ENCODE measurements at places on chromosomes 5 and 9. TPM values are rescaled to one million over a fixed set of nuclear protein-coding genes. Genes with fewer than 3 reads are reported as not detected.

The PCDH12 gene
- 6.4 TPM for total RNA-seq

The MEIKIN gene
- not detected for total RNA-seq

The PCDHB9 gene
- total RNA-seq: 1.9 TPM

The IRGM gene
- total RNA-seq: not detected

The CD14 gene
- 52.8 TPM for total RNA-seq

The PCDHB10 gene
- 1.7 TPM for total RNA-seq

The SPATA31A7 gene
- total RNA-seq: not detected

The OCLN gene
- total RNA-seq: 1.0 TPM

- DNase-seq: no peak
Measured at GRCh38 chr9:20001058-20001457, 212.2 kb upstream of the SLC24A2 start.

DNA sequence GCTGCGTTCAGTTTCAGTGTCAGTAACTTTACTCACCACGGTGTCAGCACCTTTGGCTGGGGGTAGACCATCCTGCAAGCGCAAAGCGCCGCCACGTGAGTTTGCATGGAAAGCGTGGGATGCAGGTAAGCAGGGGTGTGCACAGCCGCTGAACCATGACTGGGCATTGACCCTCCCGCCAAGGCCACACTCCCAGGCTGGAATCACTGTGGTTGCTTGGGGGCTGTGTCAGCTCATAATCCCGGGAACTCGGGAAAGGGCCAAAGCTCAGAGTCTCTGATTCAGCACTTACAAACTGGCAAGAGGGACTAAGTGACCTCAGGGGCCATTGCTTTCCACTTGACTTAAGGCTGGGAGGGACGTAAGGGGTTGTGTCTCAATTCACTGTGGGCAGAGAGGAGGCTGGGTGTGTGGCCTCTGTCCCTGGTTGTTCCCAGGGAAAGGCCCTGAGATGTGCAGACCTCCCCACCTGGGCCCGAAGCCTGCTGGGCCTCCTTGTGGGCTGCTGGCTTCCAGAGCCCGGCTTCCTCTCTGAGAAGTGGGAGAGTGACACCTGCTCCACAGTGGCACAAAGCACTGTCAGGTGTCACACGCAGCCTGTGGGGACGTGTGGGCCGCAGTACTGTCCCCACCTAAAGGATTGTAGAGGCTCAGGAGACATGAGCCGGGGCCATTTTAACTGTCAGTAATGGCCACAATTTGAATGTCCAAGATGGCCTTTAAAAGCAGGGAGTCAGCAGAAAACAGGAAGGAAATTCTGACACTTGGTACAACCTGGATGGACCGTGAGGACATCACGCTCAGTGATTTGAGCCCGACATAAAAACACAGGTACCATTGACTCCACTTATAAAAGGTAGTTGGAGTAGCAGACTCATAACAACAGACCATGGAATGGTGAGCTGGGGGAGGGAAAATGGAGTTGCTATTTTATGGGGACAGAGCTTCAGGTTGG, 16.7 kb downstream of the ABO start:
- DNase-seq: no peak

GRCh38 chr9:135081264-135081660, 6.2 kb upstream of the OLFM1 start:
- no peak for DNase-seq

GRCh38 chr5:2658881-2659470, 92.5 kb downstream of the IRX2 start:
- DNase-seq: no peak

DNA sequence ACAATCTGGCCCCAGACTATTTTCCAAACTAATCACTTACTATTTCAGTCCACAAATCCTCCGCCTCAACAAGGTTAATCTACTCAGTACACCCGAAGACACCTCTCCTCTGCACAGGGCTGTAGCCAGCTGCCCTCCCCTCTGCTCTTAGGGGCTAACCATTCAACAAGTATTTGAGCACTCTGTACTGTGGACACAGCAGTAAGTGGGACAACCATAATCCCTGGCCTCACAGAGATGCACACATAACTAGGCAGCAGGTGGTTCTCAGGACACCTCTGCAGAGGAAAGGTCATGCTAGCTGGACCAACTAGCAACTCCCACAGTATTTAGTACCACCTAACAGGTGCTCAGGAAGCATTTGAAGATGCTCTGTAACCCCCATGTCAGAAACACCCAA, 5.5 kb downstream of the CAMSAP1 start:
- no peak for DNase-seq

- DNase-seq: no peak
Measured at GRCh38 chr9:97617939-97618416, 15.2 kb downstream of the TSTD2 start.

DNA sequence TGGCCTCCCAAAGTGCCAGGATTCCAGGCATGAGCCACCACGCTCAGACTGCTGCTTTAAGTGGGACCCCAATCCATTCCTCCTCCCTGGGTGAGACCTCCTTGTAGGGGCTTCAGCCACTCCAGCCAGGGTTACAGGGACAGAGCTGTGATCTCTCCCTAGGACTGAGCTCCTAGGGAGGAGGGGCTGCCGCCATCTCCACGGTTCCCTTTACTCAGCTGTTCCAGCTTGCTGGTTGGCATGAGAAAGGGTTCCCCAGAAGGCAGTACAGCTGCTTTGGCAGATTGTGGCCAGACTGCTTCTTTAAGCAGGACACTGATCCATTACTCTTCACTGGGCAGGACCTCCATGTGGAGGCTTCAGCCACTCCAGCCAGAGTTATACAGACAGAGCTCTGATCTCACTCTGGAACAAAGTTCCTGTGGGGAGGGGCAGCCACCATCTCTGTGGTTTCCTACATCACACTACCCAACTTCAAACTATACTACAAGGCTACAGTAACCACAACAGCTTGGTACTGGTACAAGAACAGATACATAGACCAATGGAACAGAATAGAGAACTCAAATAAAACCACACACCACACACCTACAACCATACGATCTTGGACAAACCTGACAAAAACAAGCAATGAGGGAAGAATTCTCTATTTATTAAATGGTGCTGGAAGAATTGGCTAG, 7.2 kb downstream of the INSL6 start:
- DNase-seq: no peak

DNA sequence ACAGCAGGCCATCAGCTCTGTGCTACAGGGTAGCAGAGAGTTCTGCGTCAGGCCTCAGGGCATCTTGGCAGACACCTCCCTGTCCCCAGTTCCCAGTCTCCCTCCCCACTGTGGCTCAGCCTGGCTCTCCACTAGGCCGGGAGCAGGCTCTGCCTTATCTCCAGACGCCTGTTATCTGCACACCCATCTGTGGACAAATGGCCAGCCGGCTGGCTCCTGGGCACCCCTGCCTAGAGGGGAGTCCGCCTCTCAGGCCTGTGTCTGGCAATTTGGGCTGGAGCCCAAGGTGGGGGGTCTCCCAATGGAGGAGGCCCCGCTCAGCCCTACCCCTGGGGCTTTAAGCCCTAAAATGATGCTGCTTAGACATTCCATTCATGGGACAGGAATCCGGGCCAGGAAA, 39.2 kb upstream of the HAND1 start:
- DNase-seq: no peak

- no peak for DNase-seq
Measured at GRCh38 chr9:69604568-69605219, 67.5 kb downstream of the APBA1 start.

- peak; percentile 70 for DNase-seq
Measured at GRCh38 chr5:150671509-150672236, 10.6 kb downstream of the MYOZ3 start.

GRCh38 chr5:160369990-160370712, at the start of gene C1QTNF2:
Gene C1QTNF2, minus strand, starts transcription at chr5:160370626. Its CDS starts 15,615 bp downstream, at chr5:160355011.
- DNase-seq: peak; percentile 86

DNA sequence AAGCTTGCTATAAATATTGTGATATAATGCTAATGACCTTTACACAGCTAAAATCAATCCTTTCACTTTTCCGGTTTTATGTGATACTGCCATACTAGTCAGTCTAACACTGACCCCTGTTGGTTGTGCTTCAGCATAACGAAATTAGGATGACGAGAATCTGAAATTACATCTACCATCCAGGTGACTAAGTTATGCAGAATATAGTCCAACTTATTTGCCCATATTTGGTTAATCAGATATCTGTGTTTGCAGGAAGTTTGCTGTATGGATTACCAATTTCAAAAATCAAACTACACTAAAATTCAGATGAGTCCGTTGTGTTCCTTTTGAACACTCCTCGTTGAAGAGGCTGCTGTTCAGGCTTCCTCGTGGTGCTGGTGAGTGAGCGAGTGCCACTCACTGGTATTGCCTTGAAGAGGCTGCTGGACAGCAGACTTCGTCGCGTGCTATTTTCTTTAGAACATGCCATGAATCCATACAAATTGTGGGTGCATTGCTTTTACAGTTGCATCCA, 32.5 kb downstream of the TENT4A start:
- DNase-seq: no peak

- DNase-seq: peak; percentile 85
Measured at GRCh38 chr5:150112201-150113046, 26.1 kb upstream of the CSF1R start.

GRCh38 chr5:8831251-8831650, 714.6 kb downstream of the SEMA5A start:
- DNase-seq: no peak

DNA sequence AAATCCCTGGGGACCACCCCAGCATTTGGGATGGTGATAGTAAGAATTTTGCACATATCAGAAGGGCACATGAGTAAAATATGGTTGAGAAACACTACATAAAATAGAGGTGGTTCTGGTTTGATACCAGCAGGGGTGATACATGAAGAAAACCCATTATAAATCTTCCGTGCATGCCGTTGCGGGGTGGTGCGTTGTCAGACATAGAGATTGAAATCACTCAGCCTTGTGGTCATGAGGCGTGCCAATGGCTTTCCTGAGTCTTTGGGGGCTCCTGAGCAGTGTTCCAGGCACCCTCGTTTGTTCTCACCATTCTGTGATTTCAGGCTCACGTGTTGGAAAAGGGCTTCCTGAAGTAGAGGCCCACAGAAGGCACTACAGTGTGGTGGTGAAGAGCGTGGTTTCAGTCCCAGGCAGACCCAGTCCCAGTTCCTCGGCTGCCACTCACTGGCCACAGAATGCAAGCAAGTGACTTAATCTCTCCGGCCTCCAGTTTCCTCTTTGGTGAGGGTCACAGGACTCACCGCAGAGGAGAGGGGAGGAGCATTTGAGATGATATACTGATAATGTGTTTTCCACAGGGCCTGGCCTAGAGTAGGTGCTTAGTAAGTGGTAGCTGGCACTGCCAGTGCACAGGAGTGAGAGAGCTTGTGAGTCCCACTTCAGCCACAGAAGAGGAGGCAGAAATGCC, 20.5 kb upstream of the GLRX start:
- peak; percentile 82 for DNase-seq

- DNase-seq: peak; percentile 97
Measured at GRCh38 chr5:66144074-66144833, at the start of gene SREK1. Gene SREK1, plus strand, starts transcription at chr5:66144300. Its CDS starts 77 bp downstream, at chr5:66144377.

DNA sequence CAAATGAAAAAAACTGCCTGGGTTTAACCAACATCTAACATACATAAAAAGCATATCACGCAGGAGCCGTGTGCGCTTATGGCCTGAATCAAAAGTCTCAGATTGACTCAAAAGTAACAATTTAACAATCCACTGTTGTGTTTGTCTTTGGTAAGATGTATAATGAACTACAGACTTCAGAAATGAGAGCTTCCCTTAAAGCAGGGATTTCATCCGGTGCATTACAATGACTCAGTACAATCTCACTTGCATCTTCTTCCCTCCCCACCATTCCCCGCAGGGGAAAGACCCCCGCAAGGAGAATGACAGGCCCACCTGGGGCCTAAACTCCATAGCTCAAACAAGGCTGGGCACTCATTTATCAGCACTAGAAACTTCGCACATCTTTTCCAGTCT, 1.4 kb downstream of the ZFR start:
- DNase-seq: no peak

- no peak for DNase-seq
Measured at GRCh38 chr5:112684737-112685136, 52.9 kb upstream of the APC start.

Measured in right cardiac atrium (tissue), 5 donors.